ENCODE measurements at places on chromosomes 12 and 14.

- no peak for DNase-seq
These were observed 33.7 kb upstream of the TEAD4 start for GRCh38 chr12:2925322-2925995.

GRCh38 chr12:91921555-91921954, 224.1 kb downstream of the BTG1 start:
- DNase-seq, result no peak

- no peak for DNase-seq
These were observed 24.2 kb downstream of the FLRT2 start for GRCh38 chr14:85554106-85554505.

GRCh38 chr14:75944607-75945241, 37.1 kb downstream of the TGFB3 start:
- no peak for DNase-seq

DNA sequence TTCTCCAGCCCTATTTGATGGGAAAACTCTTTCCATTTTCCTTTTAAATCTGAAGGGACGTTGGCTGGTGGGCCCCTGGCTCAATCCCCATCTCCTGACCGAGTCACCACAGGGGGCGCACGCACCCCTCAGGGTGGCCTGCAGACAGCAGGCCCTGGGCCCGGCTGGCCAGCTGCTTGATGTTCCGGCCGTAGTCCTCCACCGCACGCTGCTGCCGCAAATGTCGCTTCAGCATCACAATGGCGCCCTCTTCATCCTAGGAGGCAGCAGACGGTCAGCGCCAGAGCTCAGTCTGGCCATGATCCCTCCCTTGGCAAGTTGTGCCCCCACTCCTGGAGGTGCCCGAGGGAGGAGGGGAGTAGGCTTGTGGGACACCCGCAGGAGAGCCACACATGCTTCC, 70.0 kb downstream of the PLEKHG3 start:
- DNase-seq, result no peak

DNA sequence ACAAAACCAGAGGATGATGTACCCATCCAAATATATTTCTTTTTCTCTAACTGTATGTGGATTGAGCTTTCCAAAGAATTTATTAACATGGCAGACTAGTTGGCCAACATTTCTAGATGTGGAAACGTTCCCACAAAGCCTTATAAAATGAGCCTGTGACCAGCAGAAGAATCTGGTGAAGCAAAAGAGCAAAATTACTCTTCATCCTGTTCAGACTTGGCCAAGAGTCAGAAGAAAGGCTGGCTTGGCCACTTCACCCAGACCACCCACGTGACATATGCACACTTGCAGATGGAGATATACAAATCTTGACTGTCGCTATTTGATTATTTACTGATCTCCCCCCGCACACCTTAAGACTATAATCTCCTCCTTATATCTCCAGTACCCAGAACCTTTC, 96.7 kb downstream of the NUAK1 start:
- no peak for DNase-seq

GRCh38 chr14:77204459-77204771, 22.8 kb downstream of the TMEM63C start:
- no peak for DNase-seq
